Esophagus squamous epithelium (tissue), 5 donors: ENCODE measurements at places on chromosomes 4 and X.

- no peak for DNase-seq
Measured at GRCh38 chr4:80115368-80116181, 42.5 kb upstream of the ANTXR2 start.

DNA sequence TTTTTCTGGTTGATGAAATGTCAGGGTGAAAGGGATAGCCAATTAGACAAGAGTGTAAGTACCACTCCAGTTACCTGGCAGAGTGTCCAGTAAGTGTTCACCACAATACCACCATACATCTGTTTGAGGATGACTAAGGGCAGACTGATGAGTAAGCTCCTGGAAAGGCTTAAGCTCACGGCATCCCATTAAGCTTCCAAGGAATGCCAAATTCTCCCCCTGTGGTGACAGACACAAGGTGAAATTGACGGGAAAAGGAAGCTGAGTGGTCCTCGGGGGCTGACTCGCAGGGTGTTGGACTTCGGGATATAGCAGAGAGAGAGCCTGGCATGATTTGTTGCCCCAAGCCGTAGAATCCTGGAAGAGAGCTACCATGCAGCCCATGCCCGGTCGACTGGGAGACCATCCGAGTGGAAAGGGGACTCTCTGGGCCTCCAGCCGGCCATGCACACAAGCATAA lies 7.6 kb upstream of the BST1 start:
- no peak for DNase-seq

- no peak for DNase-seq
Measured at GRCh38 chr4:185128272-185129119, 14.6 kb upstream of the SLC25A4 start.

DNA sequence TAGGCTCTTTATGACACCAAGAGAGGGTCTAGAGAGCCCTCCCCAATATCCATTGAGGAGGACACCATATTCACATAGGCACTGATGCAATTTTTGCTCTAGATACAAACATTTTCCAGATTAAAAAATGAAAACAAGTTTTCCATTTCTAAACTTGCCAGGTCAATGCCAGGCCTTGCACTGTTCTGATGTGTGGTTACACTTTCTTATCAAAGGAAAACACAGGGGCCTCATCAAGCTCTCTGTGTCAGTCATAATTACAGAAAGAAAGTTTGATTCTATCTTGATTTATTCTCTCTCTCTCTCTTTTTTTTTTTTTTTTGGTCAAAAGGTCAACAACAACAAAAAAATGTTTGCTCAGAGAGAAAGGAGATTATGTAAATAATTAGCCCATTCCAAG lies 80.2 kb upstream of the ACSL4 start:
- no peak for DNase-seq

GRCh38 chr4:15376594-15376993 lies 51.2 kb upstream of the C1QTNF7 start:
- no peak for DNase-seq

GRCh38 chr4:153997516-153997915 lies 208.6 kb upstream of the SFRP2 start:
- DNase-seq: no peak
